Glutamatergic neuron (in vitro differentiated cells): ENCODE measurements at places on chromosomes 12 and 14. TPM values are rescaled to one million over a fixed set of nuclear protein-coding genes. Genes with fewer than 3 reads are reported as not detected.

NKX2-1 gene
- total RNA-seq = not detected

EEF1AKMT3 gene
- total RNA-seq = 3.3 TPM

NFATC4 gene
- 11.4 TPM for total RNA-seq

DNA sequence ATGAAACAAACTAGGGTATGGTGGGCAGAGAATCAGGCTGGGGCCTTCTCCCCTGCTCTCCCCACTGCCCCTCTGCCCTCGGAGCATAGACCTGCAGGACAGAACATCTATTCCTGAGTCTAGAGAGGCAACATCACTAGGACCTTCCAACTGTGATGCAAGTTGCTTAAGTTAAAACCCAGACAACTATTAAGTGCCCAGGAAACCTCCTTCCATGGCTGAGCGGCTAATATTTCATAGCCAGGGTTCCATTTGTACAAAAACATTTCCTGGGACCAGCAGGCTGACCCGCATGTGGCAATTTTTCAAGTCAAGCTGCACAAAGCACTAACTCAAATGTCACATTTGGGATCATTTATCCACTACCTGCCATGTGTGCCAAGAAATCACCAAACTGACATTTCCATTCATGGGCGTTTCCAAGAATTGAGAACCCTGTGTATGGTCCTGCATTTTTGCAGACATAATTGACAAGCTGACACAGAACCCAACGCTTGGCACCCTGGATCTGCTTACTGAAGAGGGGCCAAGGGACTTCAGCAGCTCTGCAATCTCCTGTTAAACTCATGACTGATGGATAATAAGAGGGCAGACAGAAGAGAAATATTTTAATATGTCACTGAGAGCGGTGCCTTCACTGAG lies 32.7 kb downstream of the NT5DC3 start:
- no peak overlapping the region for H3K4me3 ChIP-seq
- no peak for DNase-seq
- H3K36me3 ChIP-seq = peaks cover 4% of the 10 kb centered on the region
- H3K4me1 ChIP-seq = no peaks in the 10 kb centered on the region
- no peaks in the 10 kb centered on the region for H3K27me3 ChIP-seq
- no peak overlapping the region for H3K27ac ChIP-seq

DNA sequence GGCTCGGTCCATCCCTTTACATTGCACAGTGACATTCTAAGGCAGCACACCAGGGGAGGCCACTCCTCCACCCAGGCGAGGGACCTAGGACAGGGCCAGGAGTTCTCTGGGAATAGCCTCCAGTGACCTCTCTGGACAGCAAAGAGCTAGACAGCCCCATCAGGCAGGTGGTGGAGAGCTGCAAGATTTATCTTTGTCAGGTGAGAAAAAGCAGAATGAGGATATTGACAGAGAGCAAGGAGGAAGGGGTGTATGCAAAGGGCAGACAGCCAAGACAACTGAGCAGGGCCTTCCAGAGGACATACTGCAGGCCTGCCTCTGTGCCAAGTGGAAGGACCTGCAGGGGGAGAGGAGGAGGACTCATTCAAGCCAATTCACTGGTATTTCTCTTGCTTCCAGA lies 112.4 kb upstream of the MAX start:
- H3K27me3 ChIP-seq = peaks cover 4% of the 10 kb centered on the region
- no peaks in the 10 kb centered on the region for H3K36me3 ChIP-seq
- no peak for DNase-seq
- H3K4me3 ChIP-seq = no peak overlapping the region
- H3K4me1 ChIP-seq = no peaks in the 10 kb centered on the region

DNA sequence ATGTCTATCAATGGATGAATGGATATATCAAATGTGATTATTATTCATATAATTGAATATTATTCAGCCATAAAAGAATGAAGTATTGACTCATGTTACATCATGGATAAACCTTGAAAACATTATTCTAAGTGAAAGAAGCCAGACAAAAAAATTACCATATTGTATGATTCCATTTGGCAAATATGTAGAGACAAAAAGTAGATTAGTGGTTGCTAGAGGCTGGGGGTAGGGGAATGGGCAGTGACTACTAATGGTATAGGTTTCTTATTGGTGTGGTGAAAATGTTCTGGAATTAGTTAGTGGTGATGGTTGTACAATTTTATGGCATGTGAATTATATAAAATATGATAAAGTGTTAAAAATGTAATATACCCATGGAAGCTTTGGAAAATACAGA lies 31.8 kb upstream of the GNS start:
- H3K27me3 ChIP-seq = no peaks in the 10 kb centered on the region
- DNase-seq = no peak
- H3K4me1 ChIP-seq = no peaks in the 10 kb centered on the region
- no peaks in the 10 kb centered on the region for H3K36me3 ChIP-seq

- no peak overlapping the region for H3K4me3 ChIP-seq
- no peak overlapping the region for H3K27ac ChIP-seq
- DNase-seq = no peak
- peaks cover 7% of the 10 kb centered on the region for H3K27me3 ChIP-seq
Observed at GRCh38 chr12:116370004-116370404, 92.5 kb upstream of the MED13L start.

DNA sequence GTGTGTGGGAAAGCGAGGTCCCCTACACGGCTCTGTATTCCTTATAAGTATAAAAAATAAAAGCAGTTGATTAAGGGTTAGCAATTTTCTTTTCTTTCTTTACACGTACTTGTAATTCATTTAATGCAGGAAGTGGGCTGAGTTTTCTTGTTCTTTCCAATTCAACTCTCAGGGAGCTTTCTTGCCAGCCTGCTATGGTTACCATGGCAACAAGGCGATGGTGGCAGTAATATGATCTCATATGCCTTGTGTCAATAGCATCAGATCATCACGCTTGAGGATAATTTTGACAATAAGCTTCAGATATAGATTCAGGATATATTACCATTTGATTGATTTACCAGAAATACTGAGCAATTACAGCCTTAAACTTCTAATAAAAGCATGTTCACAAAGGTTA lies 466.5 kb downstream of the APAF1 start:
- peaks cover 5% of the 10 kb centered on the region for H3K4me1 ChIP-seq
- H3K27ac ChIP-seq = no peak overlapping the region
- H3K36me3 ChIP-seq = no peaks in the 10 kb centered on the region
- no peaks in the 10 kb centered on the region for H3K27me3 ChIP-seq
- no peak for DNase-seq

GRCh38 chr14:65204056-65204455 lies 101.7 kb upstream of the MAX start:
- H3K36me3 ChIP-seq = no peaks in the 10 kb centered on the region
- H3K27me3 ChIP-seq = peaks cover 2% of the 10 kb centered on the region
- DNase-seq = no peak
- H3K4me1 ChIP-seq = peaks cover 7% of the 10 kb centered on the region

DNA sequence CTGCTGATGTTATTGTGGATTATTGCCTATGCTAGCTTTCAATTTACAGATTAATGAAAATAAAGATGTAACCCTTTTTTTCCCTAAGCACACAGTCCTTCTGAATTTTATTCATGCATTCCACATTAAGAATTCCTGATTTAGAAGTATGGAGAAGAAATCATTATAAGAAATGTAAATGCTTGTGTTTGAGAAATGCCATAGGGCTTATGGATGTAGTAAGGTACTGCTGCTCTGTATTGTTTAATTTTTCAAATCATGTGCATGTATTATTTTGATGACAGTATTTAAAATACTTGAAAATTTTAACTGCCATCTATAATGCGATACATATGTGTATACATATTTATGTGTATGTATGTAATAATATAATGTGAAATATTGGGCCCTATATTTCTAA lies 167.1 kb upstream of the SOX5 start:
- DNase-seq = no peak
- no peak overlapping the region for H3K4me3 ChIP-seq
- H3K4me1 ChIP-seq = peaks cover 1% of the 10 kb centered on the region
- no peaks in the 10 kb centered on the region for H3K27me3 ChIP-seq
- H3K27ac ChIP-seq = no peak overlapping the region

- no peaks in the 10 kb centered on the region for H3K27me3 ChIP-seq
- H3K36me3 ChIP-seq = no peaks in the 10 kb centered on the region
- peaks cover 11% of the 10 kb centered on the region for H3K4me1 ChIP-seq
- H3K4me3 ChIP-seq = no peak overlapping the region
- peak; percentile 81 for DNase-seq
Observed at GRCh38 chr14:28608851-28609828, 157.4 kb upstream of the FOXG1 start.

DNA sequence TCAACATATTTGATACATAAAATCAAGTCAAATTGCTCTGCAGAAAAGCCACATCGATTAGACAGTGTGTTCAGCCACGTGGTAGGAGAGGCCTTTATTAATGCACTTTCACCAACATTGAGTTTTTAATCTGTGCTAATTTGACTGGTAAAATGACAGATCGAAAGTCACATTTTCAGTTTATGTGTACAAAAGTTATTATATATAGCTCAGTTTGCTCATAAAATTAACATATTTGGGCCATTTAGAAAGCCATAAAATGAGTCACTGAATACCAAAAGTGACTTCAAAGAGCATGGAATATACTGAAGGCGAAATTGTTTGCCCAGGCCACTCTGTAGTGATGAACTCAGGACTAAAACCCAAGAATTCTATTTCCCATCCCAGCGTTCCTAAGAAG lies 26.0 kb downstream of the C12orf42 start:
- H3K27me3 ChIP-seq = no peaks in the 10 kb centered on the region
- DNase-seq = no peak
- no peaks in the 10 kb centered on the region for H3K36me3 ChIP-seq
- no peaks in the 10 kb centered on the region for H3K4me1 ChIP-seq
- no peak overlapping the region for H3K27ac ChIP-seq

DNA sequence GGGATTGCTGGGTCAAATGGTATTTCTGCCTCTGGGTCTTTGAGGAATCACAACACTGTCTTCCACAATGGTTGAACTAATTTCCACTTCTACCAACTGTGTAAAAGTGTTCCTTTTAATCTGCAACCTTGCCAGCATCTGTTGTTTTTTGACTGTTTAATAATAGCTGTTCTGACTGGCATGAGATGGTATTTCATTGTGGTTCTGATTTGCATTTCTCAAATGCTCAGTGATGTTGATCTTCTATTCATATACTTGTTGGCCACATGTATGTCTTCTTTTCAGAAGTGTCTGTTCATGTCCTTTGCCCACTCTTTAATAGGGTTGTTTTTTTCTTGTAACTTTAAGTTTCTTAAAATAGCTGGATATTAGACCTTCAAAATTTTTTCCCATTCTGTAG lies 150.0 kb upstream of the FRMD6 start:
- peaks cover 7% of the 10 kb centered on the region for H3K4me1 ChIP-seq
- no peaks in the 10 kb centered on the region for H3K27me3 ChIP-seq
- no peak overlapping the region for H3K4me3 ChIP-seq

- H3K36me3 ChIP-seq = no peaks in the 10 kb centered on the region
- peaks cover 17% of the 10 kb centered on the region for H3K27me3 ChIP-seq
- peak overlapping the region; percentile 92 for H3K27ac ChIP-seq
- H3K4me3 ChIP-seq = peak overlapping the region; percentile 93
Observed at GRCh38 chr12:124927201-124928094, 13.0 kb upstream of the UBC start.

DNA sequence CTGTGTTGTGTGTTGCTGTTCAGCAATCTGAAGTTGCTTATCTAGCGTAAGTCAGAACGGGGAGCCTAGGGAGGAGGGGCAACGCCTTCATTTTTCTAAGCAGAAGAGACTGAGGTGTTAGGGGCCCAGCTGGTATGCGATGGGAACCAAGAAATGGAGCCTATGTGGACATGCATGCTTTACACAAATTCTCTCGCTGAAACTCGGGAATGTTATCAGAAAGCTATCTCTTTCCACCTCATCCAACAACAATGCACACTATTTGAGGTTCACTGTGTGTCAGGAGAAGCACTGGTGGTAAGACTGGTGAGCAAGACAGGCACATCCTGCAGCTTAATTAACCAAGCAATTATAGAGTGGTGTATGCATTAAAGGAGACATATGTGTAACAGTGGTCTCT lies 89.7 kb downstream of the NRXN3 start:
- no peak overlapping the region for H3K27ac ChIP-seq
- no peak for DNase-seq
- no peak overlapping the region for H3K4me3 ChIP-seq
- H3K4me1 ChIP-seq = no peaks in the 10 kb centered on the region
- H3K36me3 ChIP-seq = no peaks in the 10 kb centered on the region

DNA sequence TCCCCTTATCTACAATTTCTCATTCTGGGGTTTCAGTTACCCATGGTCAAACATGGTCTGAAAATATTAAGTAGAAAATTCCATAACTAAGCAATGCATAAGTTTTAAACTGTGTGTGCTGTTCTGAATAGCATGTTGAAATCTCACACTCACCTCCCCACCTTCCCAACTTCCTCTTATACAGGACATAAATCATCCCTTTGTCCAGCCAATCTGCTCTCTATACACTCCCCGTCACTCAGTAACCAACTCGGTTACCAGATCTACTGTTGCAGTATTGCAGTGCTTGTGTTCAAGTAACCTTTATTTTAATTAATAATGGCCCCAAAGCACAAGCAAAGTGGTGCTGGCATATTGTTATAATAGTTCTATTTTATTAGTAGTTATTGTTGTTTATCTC lies 420.5 kb downstream of the GXYLT1 start:
- H3K4me3 ChIP-seq = no peak overlapping the region
- no peaks in the 10 kb centered on the region for H3K36me3 ChIP-seq
- no peaks in the 10 kb centered on the region for H3K4me1 ChIP-seq

DNA sequence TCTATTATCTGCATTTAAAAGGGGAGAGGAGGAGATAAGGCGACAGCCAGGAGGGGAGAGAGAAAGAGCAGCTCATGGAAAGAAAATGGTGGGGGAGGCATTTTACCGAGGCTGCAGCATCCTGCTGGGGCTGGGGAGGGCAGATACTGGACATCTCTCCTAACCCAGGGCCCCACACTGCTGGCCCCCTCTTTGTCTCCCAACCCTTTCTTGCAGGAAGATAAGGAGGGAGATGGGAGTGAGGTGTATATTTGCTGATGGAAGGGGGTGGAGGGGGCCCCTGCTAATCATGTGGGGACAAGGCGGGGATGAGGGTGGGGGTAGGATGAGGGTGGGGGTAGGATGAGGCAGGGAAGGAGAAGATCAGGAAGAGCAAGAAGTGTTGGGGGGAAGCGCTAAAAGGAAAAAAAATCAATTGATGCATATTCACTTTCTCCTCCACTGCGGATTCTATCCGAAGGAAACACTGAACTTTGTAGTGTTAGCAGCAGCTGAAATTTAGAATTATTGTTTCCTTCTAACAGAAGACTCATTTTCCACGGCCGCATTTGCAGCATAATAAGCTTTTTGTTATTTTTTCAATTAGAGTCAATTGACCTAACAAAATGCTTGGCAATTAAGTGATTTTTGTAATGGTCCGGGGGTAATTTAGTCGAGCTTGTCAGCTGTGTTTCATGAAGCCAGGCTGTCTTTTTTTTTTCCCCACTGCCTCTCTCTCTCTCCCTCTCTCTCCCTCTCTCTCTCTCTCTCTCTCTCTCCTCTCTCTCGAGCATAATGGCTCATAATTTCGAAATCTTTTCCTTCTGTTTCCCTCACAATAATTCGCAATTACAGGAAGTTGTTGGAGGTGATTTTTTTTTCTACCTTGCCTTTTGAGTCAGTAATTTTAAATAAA lies 1134.6 kb downstream of the BCL11B start:
- peak overlapping the region; percentile 59 for H3K27ac ChIP-seq
- DNase-seq = no peak
- H3K36me3 ChIP-seq = no peaks in the 10 kb centered on the region
- peaks cover 10% of the 10 kb centered on the region for H3K4me1 ChIP-seq
- H3K4me3 ChIP-seq = peak overlapping the region; percentile 69
